ENCODE measurements at places on chromosomes 5 and 9.

- DNase-seq, result no peak
Measured at GRCh38 chr5:116953251-116953930, 378.8 kb upstream of the SEMA6A start.

GRCh38 chr9:28916348-28916747 is 1343.1 kb upstream of the C9orf72 start:
- no peak for DNase-seq

DNA sequence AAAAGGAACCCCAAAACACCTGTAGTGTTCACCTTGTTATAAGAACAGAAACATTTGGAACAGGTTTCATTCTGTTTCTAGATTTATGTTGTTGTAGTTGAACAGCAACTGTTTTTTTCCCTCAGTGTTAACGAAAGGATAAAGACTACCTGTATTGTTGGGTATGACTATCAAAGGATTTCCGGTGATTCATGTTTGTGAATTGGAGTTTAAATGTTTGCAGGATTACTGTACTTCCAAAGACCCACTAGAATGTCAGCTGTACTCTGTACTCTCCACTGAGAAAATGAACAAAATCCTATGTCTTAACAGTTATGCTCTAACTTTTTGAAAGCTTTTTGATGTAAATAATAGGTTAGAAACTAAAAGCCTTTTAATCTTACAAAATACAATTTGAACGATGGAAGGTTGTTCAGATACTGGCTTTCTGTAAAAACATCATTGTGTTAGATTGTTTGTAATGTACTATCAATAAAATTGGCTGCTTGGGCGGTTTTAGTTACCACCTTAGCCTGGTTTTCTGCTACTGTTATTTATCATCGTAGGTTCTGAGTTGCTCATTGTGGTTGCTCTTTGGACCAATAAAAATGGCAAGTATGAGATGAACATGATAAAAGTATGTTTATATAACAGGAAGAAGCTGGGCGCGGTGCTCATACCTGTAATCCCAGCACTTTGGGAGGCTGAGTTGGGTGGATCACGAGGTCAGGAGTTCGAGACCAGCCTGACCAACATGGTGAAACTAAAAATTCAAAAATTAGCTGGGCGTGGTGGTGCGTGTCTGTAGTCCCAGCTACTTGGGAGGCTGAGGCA is 44.1 kb downstream of the DCP2 start:
- DNase-seq, result no peak

DNA sequence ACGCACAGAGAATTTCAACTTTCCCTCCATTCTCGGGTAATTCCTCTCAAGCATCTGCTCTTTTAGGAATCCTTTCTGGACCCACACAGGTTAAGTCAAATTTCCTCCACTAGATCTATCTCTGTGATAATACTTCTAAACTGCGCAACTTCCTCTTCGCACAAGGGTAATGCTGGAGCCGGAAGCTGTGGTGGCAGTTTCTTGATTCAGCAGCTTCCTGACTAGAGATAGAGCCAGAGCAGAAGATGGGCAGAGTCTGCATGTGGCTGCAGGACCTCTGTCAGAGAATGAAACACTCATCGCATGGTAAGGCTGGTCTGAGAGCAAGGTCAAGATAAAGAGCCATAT is 11.1 kb upstream of the CDC42SE2 start:
- peak; percentile 89 for DNase-seq

GRCh38 chr9:74800226-74800625 is 87.5 kb downstream of the TRPM6 start:
- DNase-seq, result no peak

- DNase-seq, result no peak
Measured at GRCh38 chr5:91007251-91007650, 375.9 kb downstream of the ARRDC3 start.

DNA sequence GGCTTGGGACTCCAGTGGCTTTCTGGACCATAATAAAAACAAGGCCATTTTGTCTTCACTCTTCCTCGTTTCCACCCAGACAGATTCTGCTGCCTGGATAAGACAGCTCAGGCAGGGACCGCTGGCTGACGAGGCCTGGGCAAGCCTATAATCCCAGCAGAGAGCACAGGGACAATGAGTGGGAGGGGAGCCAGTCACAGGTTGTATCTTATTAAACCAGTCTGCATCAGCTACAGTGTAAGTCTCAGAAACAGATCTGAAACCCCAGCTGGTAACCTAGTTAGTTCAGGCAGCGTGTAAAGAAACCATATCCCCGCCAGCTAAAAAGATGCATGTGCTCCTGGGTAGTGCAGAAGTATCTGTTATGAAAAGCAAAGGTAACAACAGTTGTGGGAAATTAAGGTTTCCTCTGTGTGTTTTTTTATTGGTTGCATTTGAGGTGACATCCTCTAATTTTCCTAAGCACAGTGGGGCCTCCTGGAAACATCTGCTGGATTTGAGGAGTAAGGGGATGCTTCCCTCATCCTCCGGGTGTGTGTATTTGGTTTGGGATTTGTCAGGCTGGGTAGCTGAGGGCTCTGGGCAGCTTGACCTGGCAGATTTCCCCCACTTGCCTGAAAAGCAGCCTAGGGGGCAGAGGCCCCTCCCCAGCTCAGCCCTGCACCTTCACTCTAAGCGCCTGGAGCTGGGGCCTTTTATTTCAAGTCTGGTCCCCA is 15.2 kb upstream of the TAL2 start:
- DNase-seq, result no peak

DNA sequence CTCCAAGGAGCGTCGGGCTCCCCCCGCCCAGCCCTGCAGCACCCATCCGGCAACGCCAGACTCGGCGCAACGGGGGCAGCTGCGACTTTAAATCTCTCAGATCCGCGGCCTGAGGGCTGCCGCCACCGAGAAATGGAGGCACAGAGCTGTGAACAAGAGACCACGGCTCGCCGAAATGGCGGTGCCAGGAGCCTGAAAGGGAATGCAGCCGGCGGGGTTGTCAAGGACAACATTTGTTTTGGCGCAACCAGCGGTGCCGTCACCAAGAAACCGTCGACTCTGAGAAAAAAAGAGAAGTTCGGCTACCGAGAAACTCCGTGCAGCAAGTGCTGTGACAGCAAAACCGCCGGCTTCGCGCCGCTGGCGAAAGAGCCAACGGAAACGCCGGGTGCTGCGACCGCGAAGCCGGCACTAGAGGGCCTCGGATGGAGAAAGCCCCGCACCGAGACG is 2.1 kb upstream of the ANXA2R start:
- peak; percentile 97 for DNase-seq

Data from B cell (primary cell).